ENCODE measurements at places on chromosomes 5 and 9.

GRCh38 chr5:40646266-40646665 lies 33.4 kb upstream of the PTGER4 start:
- DNase-seq, result no peak

GRCh38 chr9:134205672-134206310 lies 41.4 kb upstream of the RNU6ATAC start:
- DNase-seq, result peak; percentile 53

GRCh38 chr5:61229416-61229815 lies 67.1 kb upstream of the SMIM15 start:
- no peak for DNase-seq

- DNase-seq, result no peak
Observed at GRCh38 chr5:2352101-2352861, 399.2 kb downstream of the IRX2 start.

- DNase-seq, result no peak
Observed at GRCh38 chr9:93458712-93459111, 5.3 kb upstream of the FAM120AOS start.

- DNase-seq, result no peak
Observed at GRCh38 chr5:127031147-127031862, 947 bp upstream of the MARCHF3 start.

DNA sequence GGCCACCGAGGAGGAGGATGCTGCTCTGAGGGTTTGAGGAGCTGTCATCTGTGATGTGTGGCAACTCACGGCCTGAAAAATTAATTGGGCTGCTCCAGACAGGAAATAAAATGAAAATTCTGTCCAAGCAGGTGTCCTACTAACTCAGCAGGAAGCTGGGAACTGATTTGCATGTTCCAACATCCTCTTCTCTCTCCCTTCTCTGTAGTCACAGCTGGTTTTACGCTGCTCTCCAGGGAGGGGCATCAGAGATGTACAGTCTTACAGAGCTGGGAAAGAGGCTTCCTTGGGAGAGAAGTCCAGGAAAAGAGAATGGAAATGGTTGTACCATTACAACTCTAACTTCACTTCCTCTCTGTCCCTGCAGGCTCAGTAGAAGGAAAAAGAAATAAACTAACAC lies 24.2 kb upstream of the SIL1 start:
- DNase-seq, result no peak

GRCh38 chr9:100869326-100869725 lies 159.2 kb upstream of the PLPPR1 start:
- DNase-seq, result no peak

All from dorsolateral prefrontal cortex (tissue), 122 donors.